ENCODE measurements at places on chromosomes 11 and 22.
A peak's percentile ranks its signal among the peaks of the same experiment; 100 is the strongest.

GRCh38 chr11:14973621-14974514 lies 1.7 kb upstream of the CALCA start:
- DNase-seq, result peak; percentile 11

- no peak for DNase-seq
These were observed 4.6 kb upstream of the POLR3H start for GRCh38 chr22:41548830-41549211.

GRCh38 chr11:1226226-1226985 lies 3.5 kb downstream of the MUC5B start:
- no peak for DNase-seq

DNA sequence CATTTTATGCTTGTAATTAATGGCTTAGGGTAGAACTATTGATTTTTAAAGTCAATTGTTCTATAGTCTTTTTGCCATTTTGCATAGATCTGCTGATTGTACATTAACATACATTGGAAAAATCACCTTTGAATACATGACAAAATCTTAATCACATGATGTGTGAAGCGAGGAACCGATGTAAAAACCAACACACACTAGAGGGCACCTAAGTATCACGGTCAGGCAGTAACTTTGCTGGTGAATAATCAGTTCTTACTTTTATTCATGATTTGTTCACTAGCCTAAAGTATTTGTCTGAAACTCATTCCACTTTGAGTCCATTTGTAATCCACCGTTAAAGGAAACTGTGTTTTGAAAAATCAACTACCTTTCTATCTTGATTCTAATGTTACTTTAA lies 28.2 kb downstream of the JHY start:
- DNase-seq, result no peak

- DNase-seq, result no peak
These were observed 27.0 kb upstream of the SLC25A18 start for GRCh38 chr22:17536269-17536668.
